ENCODE measurements at places on chromosomes 11 and 22.
A peak's percentile ranks its signal among the peaks of the same experiment; 100 is the strongest.

DNA sequence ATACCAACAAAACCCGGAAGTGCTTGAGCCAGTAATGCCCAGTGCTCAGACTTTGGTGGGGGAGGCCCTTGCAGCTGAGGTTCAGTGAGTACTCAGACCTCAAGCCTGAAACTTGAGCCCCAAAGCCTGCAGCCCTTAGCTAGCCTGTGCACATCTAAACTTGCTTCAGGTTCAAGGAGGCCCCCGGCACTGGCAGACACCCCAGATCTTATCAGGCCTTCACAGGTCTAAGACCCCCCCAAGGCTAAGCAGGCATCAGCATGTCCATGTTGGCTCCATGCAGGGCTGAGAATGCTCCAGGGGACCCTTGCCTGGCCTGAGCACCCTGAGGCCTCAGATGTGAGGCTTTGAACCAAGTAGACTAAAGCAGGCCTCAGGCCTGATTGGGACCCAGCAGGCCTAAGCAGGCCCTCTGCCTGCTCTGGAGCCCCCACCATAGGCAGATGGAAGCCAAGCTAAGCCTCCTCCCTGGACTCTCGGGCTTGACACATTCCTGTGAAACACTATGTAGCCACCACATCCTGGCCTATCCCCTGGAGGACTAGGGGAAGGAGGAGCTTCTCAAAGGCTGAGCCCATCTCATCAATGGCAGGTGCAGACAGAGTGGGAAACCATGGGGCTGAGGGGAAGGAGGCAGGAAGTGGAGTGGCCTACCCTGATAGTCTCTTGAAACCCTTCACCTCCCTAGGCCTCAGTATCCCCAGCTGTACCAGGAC is 1.2 kb upstream of the CASTOR1 start:
- no peak for DNase-seq

DNA sequence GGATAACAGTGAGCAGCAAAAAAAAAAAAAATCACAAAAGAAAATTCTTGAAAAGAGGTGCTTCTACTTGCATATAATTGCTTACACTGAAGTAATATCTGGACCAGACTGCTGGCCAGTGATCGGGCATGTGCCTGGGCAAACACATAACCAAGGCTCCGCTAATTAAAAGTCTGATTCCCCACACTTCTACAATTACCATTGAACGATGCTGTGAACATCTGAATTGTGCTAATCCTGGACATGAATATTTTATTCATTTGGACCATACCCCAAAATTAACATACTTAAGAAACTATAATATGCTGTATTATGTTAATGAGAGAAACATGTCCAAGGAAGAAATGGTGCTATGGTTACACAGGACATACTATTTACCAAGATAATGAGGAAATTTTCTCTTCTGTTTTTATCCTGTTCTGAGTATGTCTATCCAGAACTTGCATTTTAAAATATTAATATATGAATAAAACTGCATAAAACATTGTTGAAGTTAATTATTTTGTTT is 69.8 kb downstream of the LRRC4C start:
- no peak for DNase-seq

GRCh38 chr22:42026705-42027104 is 28.1 kb downstream of the WBP2NL start:
- DNase-seq, result no peak

GRCh38 chr22:24423519-24424000 is 3.8 kb upstream of the ADORA2A start:
- no peak for DNase-seq

- DNase-seq, result peak; percentile 59
These were observed at the start of gene CLDN5 for GRCh38 chr22:19524170-19525115. TSS of gene CLDN5 (minus strand) at chr22:19524410. CDS start at chr22:19524255, 155 bp downstream.

DNA sequence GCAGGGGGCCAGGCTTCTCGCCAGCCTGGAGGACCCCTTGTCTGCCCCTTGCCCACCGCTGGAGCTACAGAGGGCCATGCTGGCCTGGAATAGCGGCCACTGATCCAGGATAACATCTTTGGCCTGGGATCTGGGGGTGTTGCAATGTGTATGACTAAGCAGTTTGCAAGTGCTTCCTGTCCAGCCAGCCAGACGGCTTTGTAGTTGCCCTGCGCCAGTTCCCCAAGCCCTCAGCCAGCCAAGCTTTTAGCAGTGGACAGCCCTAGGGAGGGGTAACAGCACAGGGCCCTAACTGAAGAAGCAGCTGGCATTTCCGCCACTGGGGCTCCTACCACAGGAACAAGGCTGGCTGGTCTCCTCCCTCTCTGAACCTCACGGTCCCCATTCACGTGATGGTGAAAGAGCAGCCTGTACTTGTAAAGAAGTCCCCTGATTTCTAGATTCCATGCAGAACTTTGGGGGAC is 32.1 kb downstream of the UQCR10 start:
- DNase-seq, result no peak

DNA sequence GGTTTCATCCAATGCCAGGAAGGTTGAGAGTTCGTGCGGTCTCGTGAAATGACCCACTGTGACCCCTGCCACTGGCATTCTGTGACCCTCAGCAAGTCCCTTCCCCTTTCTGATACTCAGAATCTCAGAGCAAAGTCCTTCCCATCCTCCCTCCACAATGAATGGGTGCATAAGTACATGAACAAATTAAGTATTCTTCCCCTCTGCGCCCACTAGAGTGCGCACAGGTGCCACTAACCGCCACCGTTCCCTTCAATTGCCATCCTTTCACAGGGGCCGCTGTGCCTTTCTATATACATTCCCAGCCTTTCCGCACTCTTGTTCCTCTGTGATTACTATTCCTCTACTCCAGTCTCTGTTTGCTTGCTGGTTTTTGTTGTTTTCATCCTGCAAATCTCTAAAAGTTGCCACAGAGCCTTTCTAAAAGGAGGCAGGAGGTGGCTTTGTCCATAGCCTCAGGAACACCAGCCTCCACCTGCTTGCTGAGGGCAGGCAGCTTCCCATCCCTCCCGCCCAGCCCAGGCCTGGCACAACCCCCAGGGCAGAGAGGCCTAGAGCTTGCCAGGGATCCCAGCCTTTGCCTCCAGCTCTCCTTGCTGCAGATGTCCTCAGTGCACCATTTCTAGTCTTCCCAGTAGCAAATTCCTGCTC is 6.7 kb upstream of the AP1B1 start:
- peak; percentile 95 for DNase-seq

Data from brain (organoid and tissue), 16 donors.